ENCODE measurements at places on chromosomes 11 and 22.
A peak's percentile ranks its signal among the peaks of the same experiment; 100 is the strongest.

GRCh38 chr11:84333221-84333620 lies 1047.1 kb upstream of the CCDC90B start:
- DNase-seq, result no peak

DNA sequence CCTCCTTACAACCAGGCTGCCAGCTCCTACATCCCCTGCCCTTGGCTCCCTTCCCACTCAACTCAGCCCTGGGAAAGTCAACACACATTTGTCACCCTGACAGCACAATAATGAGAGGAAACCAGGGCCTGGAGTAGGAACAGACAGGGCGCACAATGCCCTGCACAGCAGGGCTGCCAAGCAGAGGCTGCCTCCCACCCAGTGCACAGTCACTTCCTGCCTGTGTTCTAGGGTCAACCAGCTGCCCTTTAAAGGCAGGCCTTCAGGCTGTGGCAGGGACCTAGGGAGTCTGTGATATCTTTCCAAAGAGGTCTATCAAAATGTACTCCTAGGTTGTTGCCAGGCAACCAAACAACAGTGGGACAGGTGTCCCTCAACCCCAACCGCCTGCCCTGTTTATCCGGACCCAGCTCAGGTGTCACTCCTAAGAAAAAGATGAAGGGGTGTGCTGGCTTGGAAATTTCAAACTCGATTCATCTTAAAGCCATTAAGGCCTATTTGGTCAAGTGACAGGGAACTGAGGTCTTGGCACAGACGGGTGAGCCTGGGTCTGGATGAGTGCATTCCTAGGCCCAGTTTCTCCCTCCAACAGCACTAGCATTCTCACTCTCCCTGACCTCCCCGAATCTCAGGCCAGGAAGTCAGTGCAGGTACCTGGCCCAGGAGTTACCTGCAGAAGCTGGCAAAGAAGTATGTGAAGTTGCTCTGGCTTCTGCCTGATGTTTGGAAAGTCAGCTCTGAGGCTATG lies 110.3 kb upstream of the PITPNB start:
- DNase-seq, result peak; percentile 59

DNA sequence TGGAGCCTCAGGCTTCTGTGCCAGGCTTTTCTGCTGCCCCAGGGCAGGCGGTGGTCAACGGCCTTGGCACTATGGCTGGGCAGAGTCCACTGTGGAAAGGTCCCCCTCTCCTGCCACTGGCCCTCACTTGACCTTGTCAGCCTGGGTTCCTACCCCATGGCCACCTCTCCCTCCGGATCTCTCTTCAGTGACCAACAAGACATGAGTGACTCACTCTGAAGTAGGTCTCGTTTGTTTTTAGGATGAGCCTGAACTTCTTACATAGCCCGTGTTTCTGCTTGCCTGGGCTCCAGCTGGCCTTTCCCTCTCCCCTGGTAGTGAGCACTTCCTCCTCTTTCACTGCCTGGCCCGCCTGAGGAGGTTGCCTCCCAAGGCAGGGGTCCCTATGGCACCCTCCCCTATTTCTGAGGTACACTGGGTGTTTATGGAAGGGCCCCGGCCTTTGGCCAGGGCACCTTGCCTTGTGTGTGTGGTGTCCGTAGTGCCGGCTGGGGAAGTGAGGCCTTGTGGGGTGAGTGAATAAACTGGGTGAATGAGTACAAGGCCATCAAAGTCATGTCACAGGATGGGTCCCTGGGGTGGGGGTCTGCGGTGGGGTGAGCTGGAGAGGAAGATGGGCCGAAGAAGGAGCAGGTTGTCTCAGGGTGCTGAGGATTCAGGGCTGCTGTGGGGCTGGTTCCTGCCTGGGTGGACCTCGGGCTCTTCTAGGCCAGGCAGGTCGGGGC lies 5.0 kb downstream of the SHANK3 start:
- DNase-seq, result peak; percentile 8

- DNase-seq, result no peak
These were observed 904 bp downstream of the C2CD3 start for GRCh38 chr11:74169738-74170458.

- peak; percentile 59 for DNase-seq
These were observed 146.5 kb downstream of the CCDC34 start for GRCh38 chr11:27216270-27217149.

GRCh38 chr11:69627551-69627950 lies 13.4 kb upstream of the CCND1 start:
- DNase-seq, result no peak

- peak; percentile 7 for DNase-seq
These were observed 47.7 kb downstream of the LRFN4 start for GRCh38 chr11:66904561-66904960.

DNA sequence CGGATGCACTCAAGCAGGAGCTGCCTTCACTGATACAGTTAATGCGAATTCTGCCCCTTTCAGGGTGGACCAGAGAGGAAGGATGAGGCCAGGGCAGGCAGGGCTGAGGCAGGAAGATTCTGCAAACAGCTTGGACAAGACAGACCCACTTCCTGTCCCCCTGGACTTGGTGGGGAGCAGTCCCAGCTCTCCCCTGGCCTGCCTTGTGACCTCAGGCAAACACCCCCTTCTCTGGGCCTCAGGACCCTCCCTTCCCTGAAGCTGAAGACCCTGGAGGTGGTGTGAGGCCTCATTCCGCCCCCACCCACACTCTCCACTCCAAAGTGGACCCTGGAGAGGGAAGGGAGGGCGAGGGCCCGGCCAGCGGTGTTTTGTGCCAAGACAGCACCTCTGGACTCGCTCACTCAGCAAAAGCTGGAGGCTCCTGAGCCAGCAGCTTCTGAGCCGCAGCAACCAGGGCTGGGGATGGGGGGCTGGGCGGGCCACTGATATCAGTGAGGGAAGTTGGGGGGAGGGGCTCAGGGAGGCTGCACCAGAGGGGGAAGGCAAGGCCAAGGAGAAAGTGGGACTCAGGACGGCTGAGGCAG lies 8.5 kb downstream of the RAB3IL1 start:
- no peak for DNase-seq

DNA sequence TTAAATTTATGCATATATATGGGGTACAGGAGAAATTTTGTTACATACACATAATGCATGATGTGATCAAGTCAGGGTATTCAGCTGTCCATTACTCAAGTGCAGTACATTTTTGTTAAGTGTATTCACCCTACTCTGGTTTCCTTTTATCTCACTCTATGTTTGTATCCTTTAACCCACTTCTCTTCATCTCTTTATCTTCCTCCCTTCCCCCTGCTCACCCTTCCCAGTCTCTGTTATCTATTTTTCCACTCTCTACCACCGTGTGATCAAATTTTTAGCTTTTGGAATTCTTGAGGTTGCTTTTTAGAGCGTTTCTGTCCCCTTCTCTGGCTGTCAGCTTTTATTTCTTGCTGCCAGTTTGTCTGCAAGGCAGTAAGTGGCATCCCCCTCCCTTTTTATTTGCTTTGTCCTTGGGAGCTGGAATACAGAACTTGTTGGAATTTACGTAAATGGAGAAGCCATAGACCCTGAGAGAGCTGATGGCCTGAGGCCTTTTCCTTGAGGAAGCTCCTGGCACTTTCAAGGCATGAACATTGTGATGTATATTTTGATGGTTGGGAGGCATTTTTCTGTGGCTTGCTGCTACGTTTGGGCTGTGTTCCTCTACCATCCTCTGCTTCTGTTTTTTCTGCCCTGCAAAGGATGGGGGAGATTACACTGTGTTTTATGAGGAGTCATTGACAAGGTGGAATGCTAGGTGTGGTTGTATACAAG lies 148.6 kb downstream of the LDLRAD3 start:
- no peak for DNase-seq

DNA sequence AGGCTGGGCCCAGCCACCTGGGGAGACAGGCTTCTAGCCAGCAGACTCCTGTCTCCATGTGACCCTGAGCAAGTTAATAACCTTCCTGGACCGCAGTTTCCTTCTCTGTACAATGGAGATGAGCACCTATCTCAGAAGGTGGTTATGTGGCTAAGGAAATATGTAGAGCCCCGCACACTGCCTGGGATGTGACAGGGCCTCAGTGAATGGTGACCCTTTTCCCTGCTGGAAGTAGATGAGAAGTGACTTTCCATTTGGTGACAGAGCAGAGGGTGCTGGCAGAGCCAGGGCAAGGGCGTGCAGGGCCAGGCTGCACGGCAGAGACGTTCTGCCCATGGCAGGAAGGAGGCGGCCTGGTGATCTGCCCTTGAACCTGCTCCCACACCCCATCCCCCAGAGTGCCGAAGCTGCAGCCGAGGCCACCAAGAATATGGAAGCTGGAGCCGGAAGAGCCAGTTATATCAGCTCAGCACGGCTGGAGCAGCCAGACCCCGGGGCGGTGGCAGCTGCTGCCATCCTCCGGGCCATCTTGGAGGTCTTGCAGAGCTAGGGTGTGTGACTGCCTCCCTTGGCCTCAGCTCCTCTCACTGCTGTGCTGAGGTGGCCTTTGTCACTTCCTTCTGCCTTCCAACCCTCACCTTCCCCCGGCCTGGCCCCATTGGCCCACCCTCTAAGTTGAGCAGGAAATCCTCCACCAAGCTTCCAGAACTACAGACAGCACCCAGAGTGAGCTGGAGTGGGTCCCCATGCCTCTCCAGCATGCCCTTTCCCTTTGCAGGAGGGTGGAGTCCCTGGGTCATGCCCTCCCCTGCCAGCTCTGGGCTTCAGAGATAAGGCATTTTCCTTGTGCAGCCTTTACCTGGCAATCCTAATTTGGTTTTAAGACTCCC lies 13.2 kb downstream of the TKFC start:
- no peak for DNase-seq

- DNase-seq, result no peak
These were observed 72.7 kb upstream of the CLPB start for GRCh38 chr11:72507050-72507449.

- DNase-seq, result no peak
These were observed 82.8 kb upstream of the HMGXB4 start for GRCh38 chr22:35174401-35175038.

- DNase-seq, result peak; percentile 97
These were observed 16.9 kb downstream of the TSPAN4 start for GRCh38 chr11:859394-860131.

GRCh38 chr22:37060801-37061610 lies 9.5 kb downstream of the KCTD17 start:
- no peak for DNase-seq

- no peak for DNase-seq
These were observed 12.4 kb downstream of the HORMAD2 start for GRCh38 chr22:30092686-30093085.

DNA sequence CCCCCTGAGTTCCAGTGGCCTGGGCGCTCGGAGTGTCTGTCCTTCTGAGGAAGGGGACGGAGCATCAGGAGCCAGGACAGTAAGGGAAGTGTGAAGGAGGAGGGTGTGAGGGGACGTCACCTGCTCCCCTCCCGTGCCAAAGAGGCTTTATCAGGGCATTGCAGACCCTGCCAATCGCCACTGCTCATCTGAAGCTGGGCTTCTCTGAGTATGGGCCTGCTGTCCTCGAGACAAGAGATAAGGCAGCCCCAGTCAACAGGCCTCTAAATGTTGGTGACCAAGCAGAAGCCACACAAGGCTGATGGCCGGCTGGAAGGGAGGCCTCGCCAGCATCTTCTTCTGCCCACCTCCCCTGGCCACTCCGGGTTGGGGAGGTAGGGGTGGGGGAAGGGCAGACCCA lies 29.8 kb downstream of the LIF start:
- DNase-seq, result no peak

DNA sequence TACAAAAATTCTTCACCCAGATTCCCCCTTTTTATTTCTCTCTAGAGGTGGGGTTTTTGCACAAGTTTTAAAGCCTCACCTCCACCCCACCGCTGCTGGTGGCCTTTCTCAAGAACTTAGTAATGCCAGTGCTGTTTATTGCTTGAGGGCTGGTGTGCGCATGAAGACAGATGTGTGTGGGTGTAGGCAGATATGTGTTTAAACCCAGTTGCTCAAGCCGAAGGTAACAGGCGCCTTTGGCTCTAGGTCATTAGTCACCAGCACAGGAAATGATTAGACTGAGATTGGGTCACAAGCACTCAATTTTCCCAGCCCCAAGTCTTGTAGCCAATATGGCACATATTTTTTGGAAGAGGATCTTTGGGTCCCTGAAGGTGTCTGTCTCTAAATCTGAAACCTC lies 2.7 kb upstream of the CLMP start:
- DNase-seq, result no peak

- DNase-seq, result no peak
These were observed 124.3 kb upstream of the FGF3 start for GRCh38 chr11:69943506-69943905.

GRCh38 chr11:60756307-60757032 lies at the start of gene MS4A15:
Gene MS4A15, plus strand, starts transcription at chr11:60756867. Its CDS starts 6,867 bp downstream, at chr11:60763734.
- DNase-seq, result peak; percentile 57

GRCh38 chr22:41561335-41561734 lies 525 bp downstream of the CSDC2 start:
- DNase-seq, result no peak

DNA sequence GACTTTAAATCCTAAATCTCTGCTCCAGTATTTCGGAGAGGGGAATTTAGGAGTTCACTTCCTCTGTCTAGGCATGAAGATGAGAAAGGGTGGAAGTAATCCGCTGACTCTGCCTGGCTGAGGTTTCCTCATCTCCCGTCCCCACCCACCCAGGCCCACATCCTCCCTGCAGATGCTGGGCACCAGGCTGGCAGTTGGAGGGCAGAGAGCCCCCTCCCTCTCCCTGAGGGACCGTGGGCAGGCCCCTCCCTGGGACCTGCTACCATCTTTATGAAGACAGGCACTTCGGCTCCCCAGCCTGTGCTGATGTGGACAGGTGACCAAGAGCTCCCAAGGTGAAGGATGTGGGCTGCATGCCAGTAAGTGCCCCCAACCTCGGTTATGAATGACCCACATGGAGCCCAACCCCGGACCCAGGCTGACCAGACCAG lies 6.7 kb downstream of the CASTOR1 start:
- DNase-seq, result no peak

DNA sequence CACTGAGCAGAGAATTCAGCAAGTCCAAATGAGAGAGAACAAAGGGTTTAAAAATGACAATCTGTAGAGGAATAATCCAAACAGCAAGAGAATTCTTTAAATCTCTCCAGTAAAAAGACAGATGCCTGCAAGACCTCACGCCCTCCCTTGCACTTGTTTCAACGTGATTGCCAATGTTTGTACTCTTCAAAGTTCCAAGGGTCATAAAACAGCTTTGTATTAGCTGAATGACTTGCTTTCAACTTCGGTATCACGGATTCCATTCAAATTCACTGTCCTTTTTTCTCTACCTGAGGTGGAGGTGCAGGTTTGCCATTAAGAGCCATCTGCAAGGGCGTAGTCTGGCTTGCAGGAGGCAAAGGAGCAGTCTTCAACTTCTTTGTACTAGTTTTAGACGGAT lies 41.1 kb upstream of the CHRNA10 start:
- no peak for DNase-seq

Data from SK-N-SH (cell line).